ENCODE measurements at places on chromosomes 4 and X.

- no peak for DNase-seq
Observed at GRCh38 chrX:24480400-24480865, 15.3 kb downstream of the PDK3 start.

DNA sequence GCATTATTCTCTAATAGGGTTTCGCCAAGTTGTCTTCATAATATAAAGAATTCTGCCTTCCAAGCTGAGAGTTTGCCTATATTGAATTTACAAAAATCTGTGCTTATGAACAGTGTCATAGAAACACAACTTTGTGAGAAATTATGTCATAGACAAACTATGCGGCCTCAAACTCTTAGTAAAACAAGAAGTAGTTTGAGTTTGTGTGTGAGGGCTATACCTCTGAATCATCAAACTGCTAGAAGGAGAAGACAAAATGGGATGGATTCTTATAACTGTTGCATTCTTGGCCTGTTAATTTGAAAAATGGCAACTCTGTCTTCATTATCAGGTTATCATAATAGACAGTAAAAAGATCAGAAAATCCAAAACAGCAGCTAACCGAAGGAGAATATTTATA, 46.1 kb upstream of the NAP1L5 start:
- DNase-seq = no peak

DNA sequence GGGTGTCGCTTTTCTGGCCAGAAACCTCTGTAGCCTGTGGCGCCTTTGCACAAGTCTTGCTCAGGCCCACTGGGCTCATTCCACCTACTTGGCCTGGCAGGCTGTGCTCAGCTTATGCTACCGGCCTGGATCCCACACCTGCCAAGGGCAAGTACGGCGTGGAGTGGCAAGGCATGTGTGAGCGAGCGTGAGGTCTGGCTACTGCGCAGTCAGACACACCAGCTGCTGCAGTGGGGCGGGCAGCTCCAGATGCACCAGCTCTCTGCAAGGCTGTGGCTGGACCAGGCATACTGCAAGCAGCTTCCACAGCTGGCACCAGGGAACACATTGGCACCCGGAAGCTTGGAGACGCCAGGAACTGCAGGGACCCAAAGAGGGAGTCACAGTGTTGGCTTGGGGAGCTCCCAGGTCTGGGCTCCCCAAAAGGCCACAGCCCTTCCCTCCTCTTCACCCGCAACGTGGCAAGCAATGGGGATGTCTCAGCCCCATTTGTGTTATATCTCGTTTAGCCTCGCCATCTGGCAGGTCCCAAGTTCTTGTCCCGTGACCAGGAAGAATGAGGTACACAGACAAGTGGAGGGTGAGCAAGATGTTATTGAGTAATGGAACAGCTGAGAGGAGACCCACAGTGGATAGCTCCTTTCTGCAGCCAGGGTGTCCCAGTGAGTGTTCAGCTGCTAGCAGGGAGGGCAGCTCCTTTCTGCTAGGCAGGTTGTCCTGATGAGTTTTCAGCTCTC, 3.8 kb upstream of the FBXW7 start:
- DNase-seq = no peak

- DNase-seq = no peak
Observed at GRCh38 chrX:41982953-41983352, 59.6 kb upstream of the CASK start.

GRCh38 chr4:154067786-154068185, 278.9 kb upstream of the SFRP2 start:
- no peak for DNase-seq

DNA sequence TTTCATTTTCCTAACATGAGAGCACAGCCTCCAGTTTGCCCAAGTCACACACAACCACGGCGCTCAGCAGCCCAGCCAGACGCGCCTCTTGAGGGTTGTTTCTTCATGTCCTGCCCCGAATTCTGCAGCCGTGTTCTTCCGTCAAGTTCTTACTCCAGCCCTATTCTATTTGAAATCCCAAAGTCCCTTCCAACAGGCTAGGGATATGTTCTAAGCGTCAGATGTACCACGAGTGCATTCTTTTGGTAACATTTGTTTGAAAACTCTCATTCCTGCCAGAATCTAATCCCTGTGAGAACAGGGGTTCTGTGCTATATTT, 23.1 kb downstream of the ACSL1 start:
- DNase-seq = no peak

DNA sequence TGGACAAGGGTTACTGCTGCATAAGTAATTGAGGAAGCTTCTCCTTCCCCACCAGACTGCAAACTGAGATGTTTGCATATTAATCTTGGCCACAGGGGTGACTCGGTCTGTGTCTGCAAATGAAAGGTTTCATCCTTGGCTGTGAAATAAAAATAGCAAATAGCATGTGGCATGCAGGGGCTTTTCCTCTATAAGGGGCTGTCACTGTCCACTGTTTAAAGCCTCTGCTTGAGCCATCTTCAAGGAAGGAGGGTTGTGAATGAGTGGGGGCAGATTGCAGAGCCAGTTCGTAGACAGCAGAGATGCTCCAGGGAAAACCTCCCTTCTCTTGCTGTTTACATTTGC, 33.3 kb downstream of the TMSB4X start:
- no peak for DNase-seq

DNA sequence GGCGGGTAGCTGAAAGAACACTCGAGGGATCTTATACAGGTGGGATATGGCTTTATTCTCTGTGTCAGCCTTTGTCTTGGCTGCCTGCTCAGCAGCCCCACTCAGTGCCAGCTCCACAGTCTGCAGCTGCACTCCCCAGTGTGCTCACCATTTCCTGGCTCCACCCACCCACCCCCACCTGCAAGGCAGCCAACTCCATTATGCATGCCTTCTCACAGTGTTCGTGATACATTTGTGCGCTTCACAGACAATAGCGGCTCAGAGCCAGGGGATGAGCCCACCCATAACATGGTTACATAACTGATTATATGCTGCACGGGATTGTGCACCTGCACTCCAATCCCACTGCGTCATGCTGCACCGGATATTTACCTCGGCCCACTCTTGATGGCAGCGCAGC, 8.8 kb upstream of the TMEM128 start:
- DNase-seq = no peak

- DNase-seq = no peak
Observed at GRCh38 chrX:104482757-104483156, 83.2 kb upstream of the IL1RAPL2 start.

DNA sequence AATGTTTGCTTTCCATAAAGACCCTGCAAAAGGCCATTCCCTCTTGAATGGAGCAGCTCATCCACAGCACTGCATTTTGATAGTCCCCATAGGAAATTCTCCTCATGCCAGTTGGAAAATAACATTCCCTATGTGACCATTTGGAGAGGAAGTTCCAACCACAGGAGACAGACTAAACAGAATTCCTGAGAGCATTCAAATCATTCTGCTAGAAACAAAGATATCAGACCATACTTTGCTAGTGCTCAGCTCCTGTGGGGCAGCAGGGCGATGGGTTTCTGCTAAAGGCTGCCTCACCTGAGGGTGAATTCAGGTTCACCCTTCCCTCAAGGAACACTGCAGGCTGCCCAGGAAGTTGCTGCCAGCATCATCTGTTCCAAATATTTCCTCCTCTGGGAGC, 58.8 kb downstream of the LNX1 start:
- DNase-seq = no peak

DNA sequence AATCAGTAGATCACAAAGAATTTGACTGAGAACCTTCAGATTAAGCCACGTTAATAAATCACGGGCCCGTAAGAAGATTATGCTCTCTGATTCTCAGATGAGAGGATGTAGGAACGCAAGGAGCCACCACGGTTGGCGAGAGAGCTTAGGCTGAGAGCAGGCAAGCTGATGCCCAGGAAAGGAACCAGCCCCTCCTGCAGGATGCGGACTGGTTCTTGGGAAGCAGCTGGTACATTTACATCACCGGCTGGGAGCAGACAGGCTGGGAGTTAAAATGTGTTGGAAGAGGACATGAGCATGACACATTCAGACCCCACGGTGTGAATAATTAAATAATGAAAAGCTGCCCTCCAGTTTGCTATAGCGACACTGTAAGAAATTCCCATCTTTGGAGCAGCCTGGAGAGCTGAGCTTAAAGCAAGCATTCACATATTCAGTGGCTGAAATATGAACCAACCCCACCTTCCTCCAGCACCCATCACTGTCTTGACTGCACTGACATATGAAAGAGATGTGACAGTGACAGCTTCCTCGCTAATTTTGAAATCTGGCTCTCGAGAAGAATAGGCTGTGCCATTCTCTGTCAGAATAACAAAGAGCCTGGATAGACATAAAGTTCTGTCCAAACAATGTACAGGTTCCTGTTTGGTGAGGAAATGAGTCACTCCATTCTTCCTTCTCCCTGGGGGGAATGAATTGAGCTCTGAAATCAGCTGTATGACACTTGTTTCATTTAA, 33.1 kb downstream of the LNX1 start:
- DNase-seq = no peak

GRCh38 chr4:135476272-135476671, 1274.7 kb upstream of the PABPC4L start:
- no peak for DNase-seq

GRCh38 chr4:39305912-39306677, 60.1 kb downstream of the RFC1 start:
- DNase-seq = no peak

GRCh38 chr4:128322986-128323385, 35.4 kb upstream of the PGRMC2 start:
- no peak for DNase-seq

- no peak for DNase-seq
Observed at GRCh38 chr4:142595222-142595871, 250.8 kb downstream of the INPP4B start.

- no peak for DNase-seq
Observed at GRCh38 chrX:19728915-19729314, 158.5 kb downstream of the SH3KBP1 start.

DNA sequence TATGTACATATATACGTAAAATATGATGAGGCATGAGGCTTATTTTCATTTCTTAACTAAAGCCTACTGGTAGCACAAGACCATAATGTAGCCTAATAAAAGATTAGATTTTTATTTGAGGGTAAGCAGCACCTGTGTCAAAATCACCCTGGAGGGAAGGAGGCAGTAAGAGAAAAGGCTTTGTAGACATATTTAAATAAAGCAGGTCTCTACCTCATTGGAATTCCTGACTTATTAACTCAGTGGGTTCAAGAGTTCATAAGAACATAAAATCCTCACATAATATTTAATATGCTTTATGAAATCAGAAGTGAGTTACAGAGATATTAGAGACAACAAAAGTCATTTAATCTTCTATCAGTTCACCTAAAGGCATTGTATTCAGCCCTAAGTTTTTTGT, 261.6 kb upstream of the ANKRD50 start:
- no peak for DNase-seq

DNA sequence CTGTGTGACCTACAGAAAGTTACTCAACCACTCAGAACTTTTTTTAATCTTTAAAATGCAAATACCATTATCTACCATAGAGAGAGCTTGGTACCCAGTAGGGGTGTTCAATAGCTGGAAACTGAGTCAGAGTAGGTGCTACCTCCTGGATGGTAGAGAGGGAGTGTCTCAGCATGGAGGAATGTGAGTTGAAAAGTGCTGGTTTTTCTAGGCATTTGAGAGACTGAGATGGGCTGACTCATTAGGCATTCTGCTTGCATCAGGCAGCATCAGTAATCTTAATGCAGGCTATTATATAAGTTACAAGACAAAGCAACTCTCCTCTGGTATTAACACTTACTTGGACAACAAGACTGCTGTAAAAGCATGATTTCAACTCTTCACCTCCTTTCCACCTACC, 70.9 kb upstream of the ARHGEF9 start:
- DNase-seq = no peak

DNA sequence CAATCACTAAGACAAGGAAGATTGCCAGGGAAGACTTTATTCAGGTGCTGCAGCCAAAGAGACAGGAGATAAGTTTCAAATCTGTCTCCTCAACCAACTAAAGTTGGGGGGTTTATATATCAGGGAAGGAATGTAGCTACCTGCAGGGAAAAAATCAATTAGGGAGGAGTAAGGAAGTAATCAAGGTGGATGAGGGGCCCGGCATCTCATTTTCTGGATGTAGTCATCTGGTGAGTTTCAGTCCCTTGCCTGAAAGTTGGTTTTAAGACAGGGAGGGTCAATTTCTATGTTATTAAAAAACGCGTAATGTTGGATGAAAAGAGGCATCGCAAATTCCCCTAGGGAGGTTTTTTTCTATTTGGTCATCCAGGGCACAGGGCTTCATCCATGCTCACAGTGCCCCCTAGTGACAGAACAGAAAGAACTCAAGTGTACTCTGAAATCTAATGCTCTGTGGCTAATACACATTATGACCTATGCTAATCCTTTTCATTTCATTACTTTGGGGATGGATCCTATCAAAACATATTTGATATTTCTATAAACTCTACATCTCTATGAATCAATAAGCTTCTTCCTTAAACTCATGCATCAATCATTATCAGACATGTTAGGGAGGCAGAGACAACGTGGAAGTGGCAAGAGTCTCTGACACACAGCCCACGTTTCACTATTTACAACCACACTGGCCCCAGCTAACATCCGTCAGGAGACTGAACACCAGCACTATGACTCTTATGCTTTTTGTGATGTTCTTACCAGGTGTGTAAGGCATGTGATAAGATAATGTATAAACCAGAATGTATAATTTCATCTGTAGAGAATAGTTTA, 1577.0 kb upstream of the TENM3 start:
- DNase-seq = no peak

DNA sequence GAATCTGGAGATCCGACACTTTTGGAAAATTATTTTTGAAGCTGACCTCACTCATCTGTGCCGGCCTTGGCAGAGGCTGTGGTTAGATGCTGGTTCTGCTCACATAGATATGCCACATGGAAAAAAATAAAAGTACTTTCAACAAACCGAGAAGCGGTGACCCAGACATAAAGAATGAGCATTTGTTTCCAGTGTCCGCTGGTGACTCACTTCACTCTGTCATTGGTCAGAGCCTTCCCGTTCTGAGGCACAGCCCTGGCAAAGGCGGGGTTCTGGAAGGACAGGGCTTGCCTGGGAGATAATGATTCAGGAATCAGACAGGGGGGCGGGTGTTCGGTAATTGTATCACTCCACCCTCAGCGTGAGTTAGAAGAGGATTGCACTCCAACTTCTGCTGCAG, 172.4 kb upstream of the MXRA5 start:
- no peak for DNase-seq

- DNase-seq = no peak
Observed at GRCh38 chrX:150610043-150610442, 41.6 kb downstream of the MTM1 start.

DNA sequence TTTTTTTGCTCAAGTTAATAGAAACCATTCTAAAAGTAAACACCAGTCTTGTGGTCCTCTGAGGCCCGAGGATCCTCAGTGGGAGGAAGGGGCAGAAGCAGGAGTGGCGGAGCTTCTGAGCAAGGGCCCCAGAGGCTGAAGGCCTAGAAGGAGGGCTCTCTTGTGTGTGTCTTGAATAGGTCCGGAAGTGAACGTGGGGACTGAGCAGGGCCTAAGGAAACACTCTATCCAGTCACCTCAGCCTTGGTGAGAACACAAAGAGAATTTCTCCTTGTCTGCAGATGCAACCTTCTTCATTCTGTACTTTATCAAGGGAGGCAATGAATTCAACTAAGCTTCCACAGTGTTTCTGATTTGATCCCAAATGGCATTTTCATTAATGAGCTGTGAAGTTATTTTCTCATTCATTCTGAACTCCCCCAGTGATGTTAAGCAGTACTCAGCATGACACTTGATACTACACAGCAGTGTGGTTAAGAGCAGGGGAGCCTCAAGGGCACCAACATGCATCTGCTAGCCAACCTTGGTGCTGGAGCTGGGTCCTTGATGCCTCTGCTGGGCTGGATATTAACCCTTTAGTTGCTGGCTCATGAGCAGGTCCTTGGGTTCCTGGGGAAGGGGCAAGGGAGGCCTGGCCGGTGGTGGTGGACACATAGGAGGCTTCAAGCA, 64.7 kb downstream of the RBM47 start:
- DNase-seq = no peak

- DNase-seq = no peak
Observed at GRCh38 chr4:170750519-170750918, 660.8 kb upstream of the AADAT start.

Measured in stimulated activated CD8-positive, alpha-beta memory T cell treated with anti-CD3 and anti-CD28 coated beads, Interleukin-15, amount 100 ng/mL, for 48 hours (primary cell).